Bone marrow (tissue), 2 donors: ENCODE measurements at places on chromosomes 1 and 21.

DNA sequence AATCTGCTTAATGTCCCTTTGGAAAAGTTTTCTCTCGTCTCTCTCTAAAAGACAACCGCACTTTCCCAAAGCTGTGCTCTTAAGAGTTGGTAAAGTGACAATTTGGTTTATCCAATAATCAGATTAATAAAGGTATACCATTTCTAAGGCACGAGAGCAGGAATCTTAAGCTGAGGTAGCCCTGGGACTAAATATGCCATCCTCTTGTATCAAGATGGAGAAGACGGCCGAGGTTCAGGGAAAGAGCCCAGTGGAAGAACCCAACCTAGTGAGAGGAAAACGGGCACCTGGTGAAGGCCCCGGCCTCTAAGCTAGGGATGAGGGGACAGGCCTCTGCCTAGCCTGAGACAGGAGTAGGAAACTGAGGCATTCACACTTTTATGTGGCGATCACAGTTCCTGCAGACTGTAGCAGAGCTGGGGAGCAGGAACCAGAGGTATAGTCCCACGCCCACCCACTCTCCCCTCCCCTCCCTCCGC lies 334 bp upstream of the SARS1 start:
- DNase-seq, result no peak

- DNase-seq, result no peak
These were observed 21.2 kb downstream of the ARID1A start for GRCh38 chr1:26717017-26717491.

DNA sequence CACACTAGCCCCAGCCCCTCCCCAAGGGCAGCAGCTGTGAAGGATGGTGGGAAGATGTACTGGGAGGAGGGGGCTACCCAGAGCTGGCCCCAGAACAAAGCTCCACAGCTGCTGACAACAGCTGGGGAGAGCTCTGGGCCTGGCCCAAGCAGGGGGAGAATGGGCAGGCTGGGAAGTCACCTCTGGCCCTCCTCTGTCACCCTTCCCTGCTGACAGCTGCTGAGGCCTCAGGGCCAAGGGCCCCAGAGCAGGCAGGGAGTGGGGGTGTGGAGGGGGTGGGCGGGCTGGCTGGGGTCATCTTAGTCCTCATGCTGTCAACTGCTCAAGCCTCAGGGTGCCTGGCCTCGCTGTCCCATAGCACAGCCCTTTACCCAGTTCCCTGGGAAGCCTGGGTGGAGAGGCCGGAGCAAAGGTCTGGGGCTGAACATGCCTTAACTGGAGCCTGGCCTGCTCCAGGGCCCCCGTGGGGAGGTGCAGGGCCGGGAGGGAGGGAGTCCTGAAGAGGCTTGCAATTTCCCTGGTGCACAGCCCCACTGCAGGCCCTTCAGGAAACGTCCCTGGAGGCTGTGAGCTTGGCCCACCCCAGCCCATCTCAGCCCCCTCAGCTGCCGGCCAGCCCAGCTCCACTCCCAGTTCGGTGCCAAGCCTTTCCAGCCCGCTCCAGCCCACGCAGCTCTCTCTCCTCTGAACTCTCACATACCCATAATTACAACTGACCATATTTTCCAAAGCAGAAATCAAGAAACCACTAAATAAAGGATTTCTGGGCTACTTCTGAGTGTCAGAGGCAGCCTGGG lies 25.7 kb downstream of the HSPG2 start:
- DNase-seq, result no peak

GRCh38 chr1:11851180-11851579 lies 3.6 kb upstream of the NPPA start:
- DNase-seq, result no peak

DNA sequence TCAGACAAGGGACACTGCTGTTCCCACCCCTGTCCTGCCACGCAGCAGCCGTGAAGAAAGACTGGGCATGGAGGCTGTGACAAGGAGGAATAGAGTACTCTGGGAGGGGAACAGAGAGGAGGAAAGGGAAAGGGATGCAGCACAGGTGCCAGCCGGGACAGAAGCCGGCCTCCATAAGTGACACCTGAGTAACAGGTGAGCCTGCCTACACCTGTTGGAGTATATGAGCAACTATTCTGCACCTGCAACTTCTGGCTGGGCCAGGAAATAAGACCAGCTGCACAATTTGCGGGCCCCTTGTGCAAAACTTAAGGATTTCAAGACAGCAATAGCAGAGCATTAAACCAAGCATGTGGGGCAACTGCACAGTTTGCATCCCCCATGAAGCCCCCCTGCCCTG lies 72.5 kb upstream of the GOLT1A start:
- DNase-seq, result no peak

DNA sequence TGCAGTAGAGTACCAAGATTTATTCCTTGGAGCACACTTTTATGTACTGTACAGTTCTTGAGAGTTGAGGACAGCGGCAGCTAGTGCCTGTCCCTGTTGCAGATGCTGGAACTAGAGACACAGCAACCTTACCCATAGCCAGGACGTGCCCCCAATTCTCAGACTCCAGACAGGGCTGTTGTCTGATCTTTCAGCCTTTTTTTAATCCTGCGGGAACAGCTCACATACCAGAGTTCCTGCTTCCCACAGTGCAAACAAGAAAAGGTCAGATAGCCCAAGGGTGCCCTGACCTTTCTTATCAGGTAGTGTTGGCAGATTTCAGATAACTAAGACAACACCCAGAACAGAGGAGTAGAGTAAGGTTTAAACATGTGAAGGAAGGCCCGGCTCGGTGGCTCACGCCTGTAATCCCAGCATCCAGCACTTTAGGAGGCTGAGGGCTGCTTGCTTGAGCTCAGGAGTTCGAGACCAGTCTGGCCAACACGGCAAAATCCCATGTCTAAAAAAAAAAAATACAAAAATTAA lies 78.5 kb downstream of the DOP1B start:
- no peak for DNase-seq
